T1000 (cell line): ENCODE measurements at places on chromosomes 16 and 17.
A peak's percentile ranks its signal among the peaks of the same experiment; 100 is the strongest.

DNA sequence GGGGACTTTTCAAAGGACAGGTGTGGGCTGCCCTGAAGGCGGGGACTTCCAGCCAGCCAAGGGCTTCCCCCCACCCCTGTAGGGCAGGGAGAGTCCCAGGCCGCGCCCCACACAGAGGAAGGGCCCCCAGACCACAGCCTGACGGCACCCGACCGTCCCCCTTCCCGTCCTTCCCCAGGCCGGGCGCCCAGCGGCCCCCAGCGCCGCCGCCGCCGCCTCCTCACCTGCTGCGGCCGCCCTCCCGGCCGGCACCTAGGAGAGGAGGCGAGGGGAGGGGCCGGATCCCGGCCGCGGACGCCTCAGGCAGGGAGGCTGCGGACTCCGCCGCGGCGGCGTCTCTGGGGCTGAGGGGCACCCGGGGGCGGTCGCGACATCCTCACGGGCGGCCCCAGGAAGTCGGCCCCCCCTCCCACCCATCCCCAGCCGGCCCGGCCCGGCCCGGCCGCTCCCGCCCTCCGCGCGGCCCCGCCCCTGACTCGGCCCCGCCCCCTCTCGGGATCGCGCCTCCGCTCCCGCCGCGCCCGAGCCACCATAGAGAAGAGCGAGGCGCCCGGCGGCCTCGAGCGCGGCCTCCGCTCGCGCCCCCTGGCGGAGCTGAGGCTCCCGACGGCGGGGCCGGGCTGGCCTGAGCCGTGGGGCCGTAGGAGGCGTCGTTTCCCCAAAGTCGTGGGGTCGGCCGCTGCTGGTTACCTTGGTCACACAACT is 25.5 kb upstream of the RFFL start:
- peak; percentile 81 for DNase-seq

DNA sequence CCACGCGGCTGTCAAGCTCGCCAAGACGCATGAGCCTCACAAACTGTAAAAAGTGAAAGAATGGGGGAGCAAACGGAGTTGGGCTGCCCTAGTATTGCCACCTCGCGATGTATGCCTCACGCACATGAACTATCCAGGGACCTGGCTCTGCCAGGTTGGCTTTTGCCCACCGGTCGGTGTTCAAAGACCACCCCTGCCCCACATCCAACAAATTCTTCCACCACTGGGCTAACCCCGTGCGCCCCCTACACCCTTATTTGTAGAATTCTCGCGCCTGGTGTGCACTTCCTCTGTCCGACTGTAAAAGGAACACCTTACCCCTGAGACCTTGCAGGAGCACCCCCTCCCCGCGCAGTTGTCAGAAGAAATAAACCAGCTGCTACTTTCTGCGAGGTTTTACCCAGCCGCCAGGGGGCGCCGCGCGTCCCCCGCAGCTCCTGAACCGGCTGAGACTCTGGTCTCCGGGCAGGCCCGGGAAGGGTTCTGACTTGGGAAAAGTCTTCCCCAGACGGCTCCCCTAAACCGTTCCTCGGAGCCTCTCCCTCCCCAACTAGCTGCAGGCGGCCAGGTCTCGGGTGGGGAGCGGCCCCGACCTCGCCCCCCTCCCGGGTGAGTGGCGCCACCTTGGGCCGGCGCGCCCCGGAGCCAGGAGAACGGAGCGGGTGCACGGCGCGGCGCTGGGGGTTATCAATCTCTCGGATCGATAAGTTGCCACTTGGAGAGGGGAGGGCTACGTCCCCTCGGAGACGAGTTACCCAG is 1.7 kb upstream of the ZNF423 start:
- DNase-seq: peak; percentile 31

DNA sequence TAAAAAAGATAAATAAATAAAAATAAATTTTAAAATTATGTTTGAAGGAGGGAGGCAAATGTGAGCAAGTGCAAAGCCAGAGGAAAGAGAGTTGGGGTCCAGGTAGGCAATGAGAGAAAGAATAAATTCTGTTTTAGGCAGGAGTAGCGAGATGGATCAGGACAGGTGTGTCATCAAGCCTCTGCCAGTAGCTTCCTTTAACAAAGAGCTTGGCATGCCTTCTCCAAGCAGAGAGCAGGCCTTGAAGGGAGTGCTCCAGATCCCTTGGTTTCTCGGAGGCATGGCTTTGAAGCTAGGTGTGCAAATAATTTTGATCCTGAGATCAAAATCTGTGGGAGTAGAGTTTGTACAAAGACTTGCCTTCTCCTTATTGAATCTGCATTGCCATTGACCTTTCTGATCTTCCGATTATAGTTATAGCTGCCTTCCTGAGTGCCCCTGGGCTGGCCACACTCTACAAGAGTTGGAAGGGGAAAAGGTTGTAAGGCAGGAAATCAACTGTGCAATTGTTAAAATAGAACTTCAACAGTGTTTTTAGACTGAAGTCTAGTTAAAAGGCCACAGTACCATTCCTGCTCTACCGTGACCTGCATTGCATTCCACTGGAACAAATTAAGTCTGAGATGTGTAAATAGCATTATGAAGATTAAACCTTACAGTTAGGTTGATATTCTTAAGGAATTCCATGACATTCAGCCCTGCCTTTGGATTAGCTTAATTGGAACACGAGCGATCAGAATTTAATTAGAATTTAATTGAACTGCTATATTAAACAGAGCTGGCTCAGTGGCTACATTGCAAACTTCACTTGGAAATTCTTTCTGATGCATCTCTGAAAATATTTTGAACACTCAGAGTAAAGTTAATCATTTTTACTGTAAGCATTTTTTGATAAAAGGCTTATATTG is 33.7 kb downstream of the IQCK start:
- no peak for DNase-seq

- DNase-seq: no peak
Measured at GRCh38 chr17:66643815-66644710, 190.9 kb upstream of the CACNG5 start.

- DNase-seq: no peak
Measured at GRCh38 chr16:28596840-28597691, at the start of gene SULT1A2. SULT1A2 (minus strand) TSS chr16:28597050; CDS start chr16:28595930, 1,120 bp downstream.
